ENCODE measurements at places on chromosomes 6 and 20. TPM values are rescaled to one million over a fixed set of nuclear protein-coding genes. Genes with fewer than 3 reads are reported as not detected.

The HCK gene
- total RNA-seq: 9.2 TPM

The PTCRA gene
- not detected for total RNA-seq

The UTRN gene
- 57.5 TPM for total RNA-seq

The RNF39 gene
- 1.1 TPM for total RNA-seq

The HLA-DRB1 gene
- 24.0 TPM for total RNA-seq

The MOG gene
- total RNA-seq: 2.4 TPM

The ADGRB3 gene
- total RNA-seq: 1.3 TPM

The CD40 gene
- total RNA-seq: 14.9 TPM

The ENPP3 gene
- total RNA-seq: not detected

The FAM83D gene
- 1.1 TPM for total RNA-seq

Data from right atrium auricular region (tissue), 2 donors.